ENCODE measurements at places on chromosomes 3 and 15. TPM values are rescaled to one million over a fixed set of nuclear protein-coding genes. Genes with fewer than 3 reads are reported as not detected.
A peak's percentile ranks its signal among the peaks of the same experiment; 100 is the strongest.

DNA sequence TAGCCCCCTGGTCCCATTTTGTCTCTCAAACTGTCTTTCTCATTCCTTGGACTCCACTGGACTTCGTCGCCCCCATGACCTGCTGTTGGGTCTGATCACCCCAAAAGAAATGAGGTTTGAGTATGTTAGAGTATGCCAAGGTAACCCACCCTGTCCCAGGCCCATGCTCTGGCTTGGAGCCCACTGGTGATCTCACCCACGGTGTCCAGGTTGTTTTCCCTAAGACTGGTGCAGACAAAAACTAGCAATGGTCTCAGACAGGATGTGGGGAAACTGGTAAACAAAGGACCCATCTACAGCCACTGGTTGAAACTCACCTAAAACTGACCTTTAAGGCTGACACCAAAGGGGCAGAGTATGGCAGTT, 38.9 kb downstream of the EFCAB12 start:
- DNase-seq, result no peak

- DNase-seq, result no peak
Measured at GRCh38 chr3:111926266-111926676, 52.6 kb upstream of the ABHD10 start.

DNA sequence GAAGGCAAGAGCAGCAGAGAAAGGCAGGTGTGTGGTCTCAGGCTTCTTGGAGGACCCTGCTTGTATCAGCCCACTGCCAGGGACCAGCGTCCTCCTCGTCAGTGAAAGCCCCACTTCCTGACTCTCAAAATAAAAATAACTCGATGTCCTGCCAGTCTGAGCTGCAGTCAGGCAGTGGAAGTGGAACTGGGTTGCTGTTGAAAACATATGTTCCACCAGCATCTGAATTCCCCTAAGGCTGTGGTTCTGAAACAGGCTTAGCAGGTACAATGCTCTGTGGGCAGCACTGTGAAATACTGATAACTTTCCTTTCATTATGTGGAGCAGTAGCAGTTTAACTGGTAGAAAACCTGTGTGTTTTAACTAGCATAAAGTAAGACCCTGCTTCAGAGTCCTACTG, 121.6 kb upstream of the EIF1B start:
- no peak for DNase-seq

DNA sequence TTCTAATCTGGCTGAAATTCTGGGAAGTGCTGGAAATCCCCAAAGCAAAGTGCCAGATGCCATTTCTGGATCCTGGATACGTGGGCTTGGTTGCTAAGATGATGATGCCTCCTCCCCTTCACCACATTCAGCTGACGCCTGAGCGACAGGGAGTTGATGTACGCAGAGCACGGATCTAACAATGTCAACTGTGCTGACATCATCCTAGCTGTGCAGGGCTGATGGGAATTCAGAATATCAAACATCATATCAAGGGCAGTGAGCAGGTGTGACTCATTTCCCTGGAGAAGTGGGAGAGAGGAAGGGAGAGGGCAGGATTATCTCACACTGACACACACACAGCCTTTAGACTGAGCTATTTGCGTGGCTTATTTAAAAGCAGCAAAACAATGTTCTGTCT, 92.6 kb upstream of the ZBTB20 start:
- peak; percentile 96 for DNase-seq

- DNase-seq, result peak; percentile 93
Measured at GRCh38 chr3:188345223-188345622, 191.3 kb downstream of the LPP start.

- no peak for DNase-seq
Measured at GRCh38 chr3:42443292-42443691, 32.9 kb upstream of the LYZL4 start.

GRCh38 chr15:82093774-82094211, 48.0 kb upstream of the MEX3B start:
- no peak for DNase-seq

- DNase-seq, result peak; percentile 16
Measured at GRCh38 chr3:27345493-27345892, 23.7 kb downstream of the NEK10 start.

- peak; percentile 95 for DNase-seq
Measured at GRCh38 chr15:100703032-100703578, 100.7 kb downstream of the ASB7 start.

DNA sequence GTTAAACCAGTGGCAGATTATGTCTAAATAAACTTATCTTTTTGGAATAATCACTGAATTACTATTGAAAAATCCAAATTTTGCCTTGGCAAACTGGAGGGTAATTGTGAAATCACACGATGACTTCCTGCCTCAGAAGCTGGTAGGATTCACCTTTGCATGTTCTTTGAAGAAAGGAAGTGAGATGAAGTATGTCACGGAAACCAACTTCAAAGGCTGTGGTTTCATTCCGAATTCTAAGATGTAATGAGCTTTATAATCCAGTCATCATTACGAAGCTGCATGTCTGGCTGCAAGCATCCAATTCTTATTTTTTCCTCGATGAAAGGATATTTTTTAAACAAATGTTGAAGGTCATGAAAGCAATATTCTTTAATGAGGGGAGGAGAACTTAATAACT, 15.0 kb upstream of the ZBED2 start:
- peak; percentile 45 for DNase-seq

GRCh38 chr3:124272605-124273151, 280.8 kb upstream of the ROPN1 start:
- peak; percentile 83 for DNase-seq

- no peak for DNase-seq
Measured at GRCh38 chr3:194470615-194471014, 16.2 kb downstream of the ATP13A3 start.

GRCh38 chr15:35663956-35664355, 118.0 kb upstream of the DPH6 start:
- no peak for DNase-seq

Gene C15orf39
- total RNA-seq, result 1.4 TPM

Gene FAM107A
- 0.60 TPM for total RNA-seq

Gene SCN11A
- total RNA-seq, result under 0.01 TPM

Gene GPR160
- 28.6 TPM for total RNA-seq

Gene GAP43
- total RNA-seq, result not detected

Measured in renal cortical epithelial cell (primary cell).